ENCODE measurements at places on chromosomes 6 and 20. TPM values are rescaled to one million over a fixed set of nuclear protein-coding genes. Genes with fewer than 3 reads are reported as not detected.

The DNMT3B gene
- 5.3 TPM for total RNA-seq

The LSM2 gene
- 49.8 TPM for total RNA-seq

The TTK gene
- 22.8 TPM for total RNA-seq

The C6orf52 gene
- total RNA-seq: 1.7 TPM

The HSP90AB1 gene
- total RNA-seq: 1,361 TPM

The MCM9 gene
- 5.6 TPM for total RNA-seq

The TEAD3 gene
- total RNA-seq: 5.7 TPM

The CGA gene
- total RNA-seq: not detected

The MCHR2 gene
- not detected for total RNA-seq

The ABHD16B gene
- total RNA-seq: not detected

The EYS gene
- 0.05 TPM for total RNA-seq

The HLA-G gene
- not detected for total RNA-seq

The DHX16 gene
- 29.0 TPM for total RNA-seq

The EDN1 gene
- 42.8 TPM for total RNA-seq

The SOBP gene
- 1.2 TPM for total RNA-seq

The SLC26A8 gene
- total RNA-seq: not detected

The EXOC2 gene
- total RNA-seq: 12.6 TPM

The TSBP1 gene
- not detected for total RNA-seq

The SALL4 gene
- 1.3 TPM for total RNA-seq

The WFDC12 gene
- not detected for total RNA-seq

The ARFGEF3 gene
- 0.70 TPM for total RNA-seq

The TAAR5 gene
- total RNA-seq: not detected

The THBS2 gene
- total RNA-seq: 0.17 TPM

The OR2H2 gene
- total RNA-seq: not detected

The KIAA1755 gene
- total RNA-seq: 0.12 TPM

The MUC21 gene
- total RNA-seq: not detected

The SRMS gene
- not detected for total RNA-seq

The IBTK gene
- total RNA-seq: 38.4 TPM

The MUCL3 gene
- not detected for total RNA-seq
